ENCODE measurements at places on chromosomes 4 and X.

DNA sequence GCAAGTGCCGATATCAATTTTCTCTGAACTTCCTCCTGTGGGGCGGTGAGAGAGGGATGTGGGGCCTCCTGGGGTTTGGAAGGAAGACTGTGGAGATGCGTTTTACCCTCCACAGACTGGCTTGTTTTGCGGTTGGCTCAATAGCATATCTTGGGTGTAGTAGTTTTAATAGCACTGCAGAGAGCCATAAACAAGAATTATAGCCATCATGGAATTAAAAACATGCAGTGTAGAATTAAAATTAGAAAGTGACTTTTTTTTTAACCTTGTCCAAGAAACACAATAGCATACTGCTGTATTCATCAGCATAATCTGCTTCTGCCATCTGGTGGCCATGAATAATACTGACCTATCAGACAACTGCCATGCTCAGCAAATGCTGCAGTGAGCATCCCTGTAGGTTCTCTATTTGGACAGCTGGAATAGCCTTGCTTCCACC, 47.3 kb upstream of the SCML1 start:
- peak; percentile 0 for DNase-seq

DNA sequence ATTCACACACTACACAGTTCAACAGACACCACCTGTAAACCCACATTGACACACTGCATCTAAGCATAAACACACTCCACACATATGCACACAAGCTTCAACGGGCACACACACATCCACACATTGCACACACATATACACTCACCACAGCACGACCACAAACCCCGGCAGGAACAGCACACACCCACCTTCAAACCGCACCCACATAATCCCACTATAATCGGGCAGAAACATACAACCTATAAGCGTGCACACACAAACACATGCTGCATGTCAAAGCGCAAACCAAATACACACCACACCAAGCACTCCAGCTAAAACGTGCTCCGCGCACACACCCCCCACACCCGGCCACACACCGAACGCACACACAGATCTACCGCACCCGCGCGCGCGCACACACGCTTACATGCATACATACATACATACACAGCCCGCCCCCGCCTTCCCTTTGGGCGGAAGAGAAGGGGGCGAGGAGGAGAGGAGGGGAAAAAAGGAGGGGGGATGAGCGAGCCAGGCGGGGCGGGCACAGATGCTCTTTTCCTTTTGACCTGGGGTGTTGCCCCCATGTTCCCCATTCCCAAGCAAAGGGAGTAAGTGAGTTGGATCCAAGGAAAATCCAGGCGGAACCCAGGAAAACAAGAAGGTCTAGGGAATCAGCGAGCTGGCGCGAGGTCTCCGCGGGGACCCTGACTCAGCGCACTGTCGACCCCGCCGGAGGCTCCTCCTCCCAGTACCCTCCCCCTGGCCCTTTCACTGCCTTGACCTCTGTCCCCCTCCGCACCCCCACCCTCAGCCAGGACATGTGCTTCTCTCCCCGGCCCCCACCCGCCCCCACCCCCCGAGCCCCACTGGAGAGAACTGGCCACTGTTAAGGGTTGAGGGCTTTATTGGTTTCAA, 9.9 kb downstream of the ARHGAP36 start:
- no peak for DNase-seq

GRCh38 chr4:137156807-137157206, 375.5 kb downstream of the PCDH18 start:
- no peak for DNase-seq

DNA sequence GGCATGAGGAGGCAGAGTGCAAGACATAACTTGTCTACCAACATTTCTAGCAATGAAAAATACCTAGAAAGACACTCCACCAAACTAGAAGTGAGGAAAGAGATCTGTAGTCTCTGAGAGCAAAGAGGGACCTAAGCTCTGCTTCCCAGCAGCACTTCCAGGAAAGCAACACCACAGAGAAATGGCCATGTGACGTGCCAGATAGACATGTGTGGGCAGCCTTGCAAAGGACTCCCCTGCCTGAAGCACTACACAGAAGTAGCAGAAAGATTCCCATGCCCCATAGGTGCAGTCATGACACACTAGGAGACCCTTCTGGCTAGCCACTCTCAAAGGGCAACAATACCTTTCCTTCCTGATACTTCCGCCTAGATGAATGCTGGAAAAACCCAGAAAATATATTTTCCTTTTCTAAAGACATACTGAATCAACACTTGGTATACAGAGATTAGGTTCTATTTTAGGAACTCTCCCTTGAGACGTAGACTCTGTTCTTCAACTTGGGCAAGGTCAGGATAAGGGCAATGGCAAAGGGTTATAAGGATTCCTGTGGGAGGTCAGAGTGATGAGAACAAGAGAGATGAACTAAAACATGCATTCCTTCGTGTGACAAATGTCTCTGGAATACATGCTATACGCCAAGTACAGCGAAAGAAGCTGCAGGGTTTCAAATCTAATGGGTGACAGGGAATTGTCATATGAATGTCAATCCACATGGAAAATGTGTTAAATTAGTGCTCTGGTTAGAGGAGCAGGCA, 187.5 kb upstream of the ETNPPL start:
- no peak for DNase-seq

DNA sequence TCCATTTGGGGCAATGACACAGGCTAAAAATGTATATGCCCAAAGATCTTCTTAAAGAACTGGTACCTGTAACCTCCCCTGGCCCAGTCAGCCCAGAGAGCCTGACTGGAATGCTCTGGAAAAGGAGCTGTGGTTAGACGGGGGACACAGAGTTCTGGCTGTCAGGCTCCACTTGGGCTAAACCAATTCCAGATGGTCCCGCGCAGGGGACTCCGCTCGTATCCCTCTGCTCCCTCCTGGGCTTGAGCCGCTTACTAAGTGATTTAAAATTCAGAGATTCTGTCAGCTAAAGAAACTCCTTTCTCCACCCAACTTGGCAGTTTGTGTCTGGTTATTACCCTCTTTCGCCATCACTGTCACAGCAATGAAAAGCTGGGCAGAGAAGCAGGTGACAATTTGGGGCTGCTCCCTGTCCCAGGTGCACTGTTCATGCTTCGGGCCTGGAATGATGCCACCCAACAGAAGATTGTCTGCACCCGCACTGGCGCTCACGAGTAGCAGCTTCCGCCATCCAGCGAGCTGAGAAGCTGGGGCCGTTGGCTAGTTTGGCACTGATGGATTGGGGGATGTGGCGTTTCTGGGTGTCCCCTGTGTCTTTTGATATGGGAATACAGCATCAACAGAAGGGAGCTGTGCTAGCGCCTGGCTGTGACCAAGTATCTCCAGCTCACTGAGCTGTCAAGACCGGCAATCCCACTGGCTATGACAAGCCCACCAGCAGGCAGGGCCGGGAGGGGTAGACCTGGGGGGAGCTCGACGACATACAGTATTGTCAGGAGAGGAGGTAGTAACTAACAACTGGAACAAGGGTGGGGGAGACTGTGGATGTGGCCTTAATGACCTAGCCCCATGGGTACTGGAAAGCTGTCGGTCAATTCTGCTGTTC, 6.7 kb upstream of the IRAK1 start:
- DNase-seq: no peak

Measured in stimulated activated CD4-positive, alpha-beta T cell treated with anti-CD3 and anti-CD28 coated beads, TNF-alpha, amount 100 ng/mL, for 1 hour (primary cell).